Right ventricle myocardium inferior (tissue), 1 donor: ENCODE measurements at places on chromosomes 16 and 17. TPM values are rescaled to one million over a fixed set of nuclear protein-coding genes. Genes with fewer than 3 reads are reported as not detected.

Gene HNF1B
- not detected for total RNA-seq

Gene SLC12A3
- not detected for total RNA-seq

Gene MYH11
- 17.9 TPM for total RNA-seq

Gene TMEM114
- not detected for total RNA-seq

Gene CCL18
- total RNA-seq: 3.7 TPM

Gene SPNS3
- 0.35 TPM for total RNA-seq

Gene HAS3
- total RNA-seq: 0.30 TPM

Gene ZSCAN32
- total RNA-seq: 6.9 TPM

Gene CLDN7
- total RNA-seq: 1.2 TPM

Gene ANKRD40CL
- total RNA-seq: not detected

Gene DOC2B
- 4.5 TPM for total RNA-seq

Gene MGAT5B
- not detected for total RNA-seq

Gene NAGS
- 0.68 TPM for total RNA-seq

Gene TAT
- not detected for total RNA-seq

Gene RCVRN
- not detected for total RNA-seq

Gene TP53TG3E
- total RNA-seq: not detected

Gene ST6GALNAC1
- 6.1 TPM for total RNA-seq

Gene ENO3
- total RNA-seq: 549 TPM

Gene SNX20
- 0.95 TPM for total RNA-seq

Gene TMIGD1
- total RNA-seq: not detected
